ENCODE measurements at places on chromosomes 16 and 17.

- DNase-seq = no peak
Measured at GRCh38 chr17:61764846-61765245, 98.5 kb downstream of the BRIP1 start.

- no peak for DNase-seq
Measured at GRCh38 chr16:88484505-88485365, 31.7 kb downstream of the ZFPM1 start.

GRCh38 chr16:675884-676564, 553 bp downstream of the RHBDL1 start:
- no peak for DNase-seq

GRCh38 chr16:3787924-3788661, 70.8 kb upstream of the TRAP1 start:
- no peak for DNase-seq

DNA sequence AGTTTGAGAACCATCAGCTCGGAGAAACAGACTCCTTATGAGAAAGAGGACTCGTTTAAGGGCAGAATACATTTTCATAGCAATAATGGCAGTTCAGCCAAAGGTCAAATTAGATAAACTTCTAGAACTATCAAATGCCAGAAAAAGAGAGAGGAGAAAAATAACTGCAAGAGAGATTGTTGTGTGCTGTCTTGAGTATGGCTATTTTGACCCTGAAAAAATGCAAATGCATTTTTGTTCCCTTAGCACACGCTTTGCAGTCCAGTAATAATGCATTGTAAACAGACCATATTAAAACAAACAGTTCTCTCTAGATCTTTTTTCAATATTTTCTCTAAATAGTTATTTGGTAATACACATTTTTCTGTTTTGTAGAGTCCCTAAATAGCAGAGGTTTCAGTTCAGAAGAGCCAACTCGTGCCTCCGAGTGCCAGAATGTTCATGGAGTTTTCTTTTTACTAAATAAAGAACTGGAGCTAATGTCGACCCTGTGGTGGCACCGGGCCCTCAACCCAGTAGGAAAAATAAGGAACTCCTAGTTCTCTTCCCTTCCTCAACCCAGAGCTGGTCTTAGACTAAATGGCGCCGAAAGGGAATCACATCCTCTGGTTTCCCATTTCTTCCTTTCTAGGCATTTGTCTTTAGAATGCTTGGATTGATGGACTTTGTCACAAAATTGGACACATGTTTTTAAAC, 298.0 kb downstream of the MAP2K4 start:
- no peak for DNase-seq

GRCh38 chr16:78748220-78748929, 648.9 kb downstream of the WWOX start:
- no peak for DNase-seq

DNA sequence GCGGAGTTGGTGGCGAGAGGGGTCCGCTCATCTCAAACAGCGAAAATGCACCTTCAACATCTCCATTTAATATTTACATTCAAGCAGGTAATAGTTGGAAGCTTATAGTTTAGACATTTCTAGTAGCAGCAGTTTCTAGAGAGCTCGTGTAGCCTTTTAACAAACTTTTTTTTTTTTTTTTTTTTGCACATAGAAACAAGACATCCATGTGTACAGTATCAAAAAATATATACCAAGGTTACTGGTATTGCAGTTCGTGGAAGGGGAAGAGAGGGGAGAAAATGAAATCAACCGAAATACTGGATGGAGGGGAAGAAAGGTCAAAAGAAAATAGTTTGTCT, 6.2 kb downstream of the CBX4 start:
- DNase-seq = no peak

GRCh38 chr17:67385122-67385988, 8.3 kb downstream of the PITPNC1 start:
- no peak for DNase-seq

DNA sequence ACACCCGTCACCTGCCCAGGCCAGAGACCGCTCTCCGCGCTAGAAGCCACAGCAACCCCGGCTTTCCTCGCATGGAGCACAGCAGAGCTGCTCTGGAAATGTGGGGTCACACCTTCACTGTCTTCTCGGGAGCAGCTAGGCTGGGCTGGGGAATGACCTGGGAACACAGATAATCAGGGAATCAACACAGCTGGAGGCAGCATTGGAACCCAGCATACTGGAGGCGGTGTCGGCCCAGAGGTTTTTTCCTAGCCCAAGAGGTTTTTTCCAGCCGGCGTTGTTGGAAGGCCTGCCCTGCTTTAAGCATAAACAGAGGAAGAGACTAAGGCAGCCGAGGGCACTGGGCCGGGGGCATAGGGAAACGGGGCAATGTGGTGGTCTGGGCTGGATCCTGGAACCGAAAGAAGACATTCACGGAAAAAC, 791 bp upstream of the PLD6 start:
- DNase-seq = no peak

GRCh38 chr17:51346218-51346982, 86.1 kb downstream of the UTP18 start:
- DNase-seq = no peak

- DNase-seq = no peak
Measured at GRCh38 chr17:69434164-69434579, 19.7 kb downstream of the MAP2K6 start.

GRCh38 chr17:39701784-39702422, 2.0 kb downstream of the ERBB2 start:
- DNase-seq = no peak
